ENCODE measurements at places on chromosomes 3 and 15. TPM values are rescaled to one million over a fixed set of nuclear protein-coding genes. Genes with fewer than 3 reads are reported as not detected.

Gene DNAH12
- total RNA-seq, result 0.11 TPM

Gene COPG1
- 147 TPM for total RNA-seq

Gene ARPP21
- total RNA-seq, result not detected

Gene ESYT3
- total RNA-seq, result 0.11 TPM

Gene NSMCE3
- 18.9 TPM for total RNA-seq

- peaks cover 88% of the 10 kb centered on the region for H3K4me1 ChIP-seq
- no peak overlapping the region for H3K4me3 ChIP-seq
- H3K27ac ChIP-seq, result peak overlapping the region; percentile 5
- no peaks in the 10 kb centered on the region for H3K27me3 ChIP-seq
- DNase-seq, result no peak
- no peaks in the 10 kb centered on the region for H3K36me3 ChIP-seq
Measured at GRCh38 chr3:15319575-15319974, 12.8 kb downstream of the SH3BP5 start.

- peaks cover 10% of the 10 kb centered on the region for H3K4me1 ChIP-seq
- DNase-seq, result no peak
- no peaks in the 10 kb centered on the region for H3K36me3 ChIP-seq
- no peak overlapping the region for H3K4me3 ChIP-seq
- H3K27me3 ChIP-seq, result no peaks in the 10 kb centered on the region
Measured at GRCh38 chr3:111700054-111700453, 104.9 kb upstream of the ZBED2 start.

DNA sequence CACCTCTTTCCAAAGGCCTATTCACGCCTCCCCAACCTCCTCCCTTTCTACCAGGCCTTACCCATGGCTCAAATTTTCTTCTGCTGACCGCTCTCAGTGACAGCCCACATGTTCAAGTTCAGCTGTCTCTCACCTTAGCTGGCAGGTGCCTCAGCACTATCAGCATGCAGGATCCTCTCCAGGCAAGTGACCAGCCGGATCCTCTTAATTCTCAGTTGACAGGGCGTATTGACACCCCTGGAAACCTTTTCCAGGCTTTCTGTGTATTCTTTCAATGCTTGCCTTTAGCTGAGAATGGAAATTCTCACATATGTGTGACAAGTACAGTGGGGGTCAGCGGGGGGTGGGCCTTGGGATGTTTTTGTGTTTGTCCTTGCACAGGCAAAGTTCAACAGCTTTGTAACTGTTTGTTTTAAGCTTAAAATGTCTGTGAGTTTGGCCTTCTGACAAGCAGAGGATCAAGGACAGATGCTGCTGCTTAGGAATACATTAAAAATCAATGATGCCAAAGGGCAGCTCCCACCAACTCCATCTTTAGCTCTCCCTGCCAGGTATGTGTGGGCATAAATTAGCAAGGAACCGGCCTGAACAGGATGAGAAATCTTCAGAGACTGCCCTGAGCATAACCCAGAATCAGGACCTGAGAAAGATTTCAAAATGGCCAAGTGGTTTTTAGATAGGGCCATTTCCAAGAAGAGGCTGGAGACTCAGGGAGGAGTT lies 17.4 kb upstream of the BDH1 start:
- no peaks in the 10 kb centered on the region for H3K36me3 ChIP-seq
- no peak overlapping the region for H3K4me3 ChIP-seq
- no peak for DNase-seq
- no peak overlapping the region for H3K27ac ChIP-seq
- H3K4me1 ChIP-seq, result no peaks in the 10 kb centered on the region
- H3K27me3 ChIP-seq, result no peaks in the 10 kb centered on the region

GRCh38 chr3:13605555-13605954 lies 56.6 kb downstream of the FBLN2 start:
- H3K27me3 ChIP-seq, result no peaks in the 10 kb centered on the region
- no peaks in the 10 kb centered on the region for H3K4me1 ChIP-seq
- no peaks in the 10 kb centered on the region for H3K36me3 ChIP-seq
- H3K4me3 ChIP-seq, result no peak overlapping the region

GRCh38 chr3:185280572-185281365 lies 26.9 kb upstream of the EHHADH start:
- H3K27ac ChIP-seq, result no peak overlapping the region
- H3K4me3 ChIP-seq, result no peak overlapping the region
- no peaks in the 10 kb centered on the region for H3K36me3 ChIP-seq
- no peak for DNase-seq
- no peaks in the 10 kb centered on the region for H3K27me3 ChIP-seq
- H3K4me1 ChIP-seq, result peaks cover 11% of the 10 kb centered on the region

DNA sequence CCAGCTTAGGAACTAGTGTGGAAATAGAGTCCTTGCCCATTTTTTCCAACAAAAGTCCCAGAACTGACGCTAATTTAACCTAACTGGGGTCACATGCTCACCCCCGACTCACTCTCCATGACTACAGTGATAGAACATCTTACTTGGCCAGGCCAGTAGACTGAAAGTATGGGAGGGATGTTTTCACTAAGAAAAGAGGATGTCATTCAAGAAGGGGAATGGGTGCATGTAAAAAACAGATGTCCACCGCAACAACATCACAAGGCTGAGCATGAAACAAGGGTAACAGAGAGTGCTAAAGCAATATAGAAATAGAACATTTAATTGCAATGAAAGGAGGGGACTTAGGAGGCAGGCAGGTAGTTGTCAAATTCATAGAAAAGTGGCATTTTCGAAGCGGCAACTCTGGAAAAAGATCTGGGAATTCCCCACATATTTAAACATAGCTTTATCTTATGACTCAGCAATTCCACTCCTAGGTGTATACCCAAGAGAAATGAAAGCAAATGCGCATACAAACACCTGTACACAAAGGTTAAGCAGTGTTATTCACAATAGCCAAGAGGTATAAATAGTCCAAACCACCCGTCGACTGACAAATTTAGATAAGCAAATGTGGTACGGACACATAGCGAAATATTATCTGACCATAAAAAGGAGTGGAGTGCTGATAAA lies 41.1 kb upstream of the UBE2E2 start:
- H3K36me3 ChIP-seq, result no peaks in the 10 kb centered on the region
- H3K27ac ChIP-seq, result no peak overlapping the region
- no peaks in the 10 kb centered on the region for H3K27me3 ChIP-seq
- no peaks in the 10 kb centered on the region for H3K4me1 ChIP-seq
- H3K4me3 ChIP-seq, result no peak overlapping the region

DNA sequence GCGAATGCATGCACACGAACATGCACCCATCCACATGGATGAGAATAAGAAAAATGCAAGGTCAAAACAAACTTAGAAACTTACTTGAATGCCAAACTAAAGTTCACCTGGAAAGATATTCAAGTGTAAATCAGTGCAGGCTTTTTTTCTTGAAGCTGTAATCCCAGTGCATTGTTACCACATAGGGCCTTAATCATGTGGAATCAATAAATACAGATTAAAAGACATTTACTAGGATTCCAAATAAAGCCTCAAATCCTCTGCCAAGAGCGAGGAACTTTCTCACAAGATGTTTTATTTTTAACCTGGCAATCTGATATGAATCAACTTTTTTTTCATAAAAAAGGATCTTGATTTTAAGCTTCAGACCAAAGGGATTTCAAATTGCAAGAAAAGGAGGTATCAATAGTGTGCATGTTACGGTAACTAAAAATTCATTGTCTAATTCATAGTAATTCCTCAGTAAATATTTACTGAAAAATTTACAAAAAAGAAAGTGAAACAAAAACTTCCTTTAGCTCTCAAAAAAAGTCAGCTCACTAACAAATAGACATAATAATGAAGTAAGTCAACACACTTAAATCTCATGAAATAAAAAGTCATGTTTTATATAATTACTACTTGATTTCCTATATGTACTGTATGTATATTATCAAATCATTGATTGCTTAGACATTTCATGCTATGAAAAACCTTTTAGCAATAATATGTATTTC lies 978.6 kb downstream of the PLOD2 start:
- no peaks in the 10 kb centered on the region for H3K27me3 ChIP-seq
- no peak for DNase-seq
- H3K27ac ChIP-seq, result no peak overlapping the region
- no peaks in the 10 kb centered on the region for H3K4me1 ChIP-seq

- no peaks in the 10 kb centered on the region for H3K36me3 ChIP-seq
- no peak overlapping the region for H3K27ac ChIP-seq
- H3K4me1 ChIP-seq, result no peaks in the 10 kb centered on the region
Measured at GRCh38 chr3:133158686-133159085, 120.5 kb downstream of the TMEM108 start.

Data from CD4-positive, alpha-beta memory T cell (primary cell).